KBM-7 (cell line): ENCODE measurements at places on chromosomes 6 and 20.
A peak's percentile ranks its signal among the peaks of the same experiment; 100 is the strongest.

DNA sequence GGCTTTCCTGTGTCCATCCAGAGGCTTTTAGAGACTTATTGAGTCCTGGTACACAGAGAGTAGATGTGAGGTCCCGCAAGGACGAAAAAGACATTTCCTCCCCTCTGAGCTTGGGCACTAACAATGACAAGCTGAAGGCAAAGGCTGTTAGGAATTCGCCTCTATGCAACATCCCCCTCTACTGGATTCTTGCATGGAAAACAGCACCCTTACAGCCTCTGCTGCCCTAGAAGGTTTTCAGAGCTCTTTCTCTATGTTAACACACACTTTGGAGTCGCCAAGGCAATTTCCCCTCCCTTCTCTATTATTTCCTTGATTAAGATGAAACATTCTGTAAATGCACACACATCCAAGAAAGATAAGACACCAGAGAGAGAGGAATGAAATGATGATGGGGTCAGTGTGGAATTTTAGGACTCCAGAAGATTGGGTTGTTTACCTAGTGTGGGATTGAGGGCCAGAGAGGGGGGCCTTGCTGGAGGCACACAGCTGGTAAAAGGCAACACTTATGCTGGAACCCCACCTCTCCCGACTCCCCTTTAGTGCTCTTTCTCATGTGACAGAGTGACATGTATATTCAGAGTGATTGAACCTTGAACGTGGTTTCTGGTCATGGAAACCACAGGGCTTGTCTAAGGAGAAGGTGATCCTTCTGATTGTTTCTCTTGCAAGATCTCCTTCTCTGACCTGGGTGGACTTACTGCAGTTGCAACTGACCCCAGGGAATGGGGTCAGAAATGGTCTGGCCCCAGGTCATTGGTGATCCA lies 300.7 kb downstream of the CLIC5 start:
- DNase-seq: peak; percentile 83

DNA sequence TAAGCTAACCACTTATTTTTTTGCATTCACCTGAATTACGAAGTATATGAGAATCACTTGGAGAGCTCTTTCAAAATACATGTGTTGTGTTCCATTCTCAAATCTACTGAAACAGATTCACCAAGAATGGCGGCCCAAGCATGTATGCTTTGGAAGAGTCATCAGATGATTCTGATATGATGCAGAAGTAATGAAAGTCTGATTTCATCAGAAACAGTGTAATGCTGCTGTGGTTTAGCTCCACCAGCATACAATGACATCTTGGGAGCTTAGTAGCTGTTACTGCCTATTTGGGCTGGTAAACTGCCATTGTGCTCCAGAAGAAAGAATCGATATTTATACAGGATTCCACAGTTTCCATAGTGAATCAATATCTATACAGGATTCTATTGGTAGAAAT lies 52.9 kb downstream of the UBR2 start:
- no peak for DNase-seq

- peak; percentile 12 for DNase-seq
These were observed 162.7 kb downstream of the GRM4 start for GRCh38 chr6:33983109-33983716.

DNA sequence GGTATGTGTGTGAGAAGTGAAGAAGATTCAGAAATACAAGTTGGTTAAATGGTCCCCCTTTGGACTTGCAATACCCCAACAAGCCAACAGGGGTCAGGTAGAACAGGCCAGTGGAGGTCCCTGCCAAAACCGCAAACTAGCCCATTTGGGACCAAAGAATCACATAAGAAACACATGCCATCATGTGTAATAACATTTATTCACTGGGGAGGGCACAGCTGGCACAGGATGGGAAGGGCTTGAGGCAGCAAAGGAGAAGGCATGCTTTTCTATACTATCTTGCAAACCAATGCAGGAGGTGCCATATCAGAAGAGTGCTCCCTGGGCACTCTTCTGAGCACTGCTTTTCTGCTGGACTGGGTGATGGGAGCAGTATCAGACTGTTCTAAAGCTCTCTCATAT lies 116.1 kb upstream of the TRAF3IP2 start:
- peak; percentile 53 for DNase-seq

DNA sequence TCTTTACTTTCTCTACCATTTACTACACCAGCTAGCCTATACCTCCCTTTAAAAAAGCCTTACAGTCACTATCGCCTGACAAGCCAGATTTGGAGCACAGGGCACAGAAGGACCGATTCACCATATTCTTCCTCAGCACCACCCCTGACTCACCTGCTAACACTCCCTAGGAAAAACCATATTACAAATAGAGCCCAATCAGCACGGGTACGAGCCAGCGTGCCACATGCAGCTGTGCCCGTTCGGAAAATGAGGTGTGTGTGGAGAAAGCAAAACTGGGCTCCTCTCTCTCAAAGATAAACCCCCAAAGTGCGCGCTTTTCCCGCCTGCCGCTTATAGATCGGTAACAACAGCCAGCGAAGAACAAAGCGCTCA lies 1.2 kb downstream of the SYNCRIP start:
- DNase-seq: peak; percentile 36

- no peak for DNase-seq
These were observed 4.3 kb upstream of the PSORS1C2 start for GRCh38 chr6:31143148-31143547.

- DNase-seq: no peak
These were observed 67.1 kb downstream of the REPS1 start for GRCh38 chr6:138920906-138921305.

GRCh38 chr20:53260168-53260567 lies 288.0 kb downstream of the TSHZ2 start:
- DNase-seq: no peak

DNA sequence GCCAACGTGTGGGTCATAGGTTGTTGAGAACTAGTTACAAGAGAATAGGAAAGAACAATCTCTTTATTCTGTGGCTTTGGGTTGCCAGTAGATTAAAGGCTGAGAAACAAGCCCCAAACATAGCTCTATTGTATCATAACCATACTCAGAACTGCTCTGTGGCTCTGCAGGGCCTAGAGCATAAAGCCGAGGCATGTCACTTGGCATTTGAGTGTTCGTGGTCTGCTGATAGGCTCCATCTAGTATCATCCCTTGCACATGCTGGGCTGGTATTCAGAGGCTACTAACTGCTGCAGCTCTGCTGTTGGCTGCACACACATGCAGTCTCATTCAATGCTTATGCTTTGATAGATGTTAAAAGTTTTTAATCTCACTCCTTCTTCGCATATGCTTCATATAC lies 157.9 kb downstream of the OGFRL1 start:
- DNase-seq: no peak

DNA sequence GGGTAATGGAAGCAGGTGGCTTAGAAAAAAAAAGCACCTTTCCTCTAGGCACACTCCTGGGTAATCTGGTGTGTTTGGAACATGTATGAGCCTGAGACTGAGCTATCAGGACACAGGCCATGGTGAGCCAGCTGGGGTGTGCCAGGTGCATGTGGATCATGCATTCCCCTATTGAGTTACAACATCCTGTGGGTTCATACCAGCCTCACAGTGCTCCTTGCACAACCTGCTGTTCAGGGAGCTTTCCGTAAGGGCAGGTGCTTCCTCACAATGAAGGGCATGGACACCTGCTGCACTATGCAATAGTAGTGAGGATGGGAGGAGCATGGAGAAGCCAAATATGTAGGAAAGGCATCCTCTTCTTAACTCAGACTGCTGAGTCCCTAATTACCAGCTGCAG lies 197.2 kb upstream of the SUPT3H start:
- DNase-seq: no peak

DNA sequence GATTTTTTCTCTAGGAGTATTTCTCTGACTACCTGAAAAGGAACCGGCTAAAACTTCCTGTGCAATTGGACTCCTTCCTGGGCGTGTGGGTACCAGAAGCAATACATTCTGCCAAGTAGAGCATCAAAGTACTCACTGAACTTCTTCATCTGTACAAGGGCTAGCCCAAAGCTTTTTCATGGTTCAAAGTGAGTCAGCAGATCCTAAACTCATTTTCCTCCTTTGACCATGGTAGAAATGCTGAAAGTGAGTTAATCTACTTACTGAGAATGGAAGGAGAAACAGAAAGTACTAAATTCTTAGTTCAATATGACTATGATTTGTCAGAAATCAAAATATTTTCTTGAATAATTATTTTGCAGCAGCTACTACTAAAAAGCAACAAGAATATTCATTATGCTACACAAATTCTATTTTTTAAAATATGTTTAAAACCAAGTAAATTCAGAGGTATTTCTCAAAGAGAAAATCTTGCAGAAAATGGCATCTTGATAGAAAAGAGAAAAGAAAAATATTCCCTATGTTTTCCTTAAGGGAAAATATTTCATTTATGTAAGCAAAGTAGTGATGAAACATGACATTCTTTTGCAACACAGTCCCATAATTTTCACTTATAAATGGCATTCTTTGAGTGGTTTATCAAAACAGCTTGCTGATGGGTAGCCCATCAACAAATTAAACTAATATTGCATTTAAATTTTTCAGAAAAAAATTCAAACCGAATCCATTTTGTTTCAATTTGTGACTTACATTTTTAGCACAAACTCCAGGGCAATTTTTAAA lies 3.7 kb upstream of the BEND6 start:
- no peak for DNase-seq

DNA sequence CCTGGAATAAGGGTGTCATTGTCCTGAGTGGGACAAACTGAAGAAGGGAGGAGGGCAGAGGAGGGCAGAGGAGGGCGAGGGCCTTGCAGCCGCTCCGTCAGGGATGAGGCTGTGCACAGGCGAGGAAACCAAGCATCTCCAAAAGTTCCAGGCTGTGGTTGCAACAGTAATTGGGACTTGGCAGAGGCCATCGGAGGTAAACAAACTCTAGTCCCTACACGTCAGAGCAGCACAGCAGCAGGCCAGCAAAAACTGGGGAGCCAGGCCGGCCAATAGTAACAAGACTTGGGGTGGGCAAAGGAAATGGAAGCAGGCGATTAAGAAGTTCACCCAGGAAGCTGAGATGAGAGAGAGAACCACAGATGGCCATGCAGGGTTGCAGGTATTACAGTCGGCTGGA lies 142.8 kb downstream of the SMOC2 start:
- no peak for DNase-seq

DNA sequence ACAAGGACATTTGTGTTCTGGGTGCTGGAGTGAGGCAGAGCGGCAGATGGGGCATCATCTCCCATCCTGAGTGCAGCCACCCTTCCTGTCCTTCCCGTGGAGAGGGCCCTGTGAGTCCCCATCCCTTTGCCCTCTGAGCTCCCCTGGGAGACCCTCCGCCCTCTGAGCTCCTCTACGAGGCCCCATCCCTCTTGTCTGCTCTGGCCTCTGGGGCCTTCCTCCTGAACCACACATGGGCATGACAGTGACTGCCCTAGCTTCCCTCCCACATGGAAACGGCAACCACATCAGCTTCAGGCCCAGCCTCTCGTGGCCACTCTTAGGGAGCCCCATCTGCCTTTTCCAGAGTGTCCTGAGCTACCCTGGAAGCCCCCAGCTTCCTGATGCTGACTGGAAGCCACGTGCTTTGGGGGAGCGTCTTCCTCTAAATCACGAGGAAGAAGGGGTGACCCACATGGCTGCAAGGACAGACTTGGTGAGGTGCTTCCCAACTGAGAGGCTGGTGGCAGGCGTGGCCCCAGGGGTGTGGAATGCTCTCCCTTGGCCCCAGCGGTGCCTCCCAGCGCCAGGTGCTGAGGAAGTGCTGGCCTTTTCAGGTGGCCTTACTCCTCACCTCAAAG lies 52.6 kb downstream of the GINS1 start:
- DNase-seq: no peak

GRCh38 chr6:52574709-52575501 lies 2.0 kb downstream of the TRAM2 start:
- DNase-seq: peak; percentile 65

GRCh38 chr6:147447835-147448611 lies 60.5 kb upstream of the SAMD5 start:
- DNase-seq: no peak

- DNase-seq: peak; percentile 94
These were observed 14.3 kb downstream of the PSMB9 start for GRCh38 chr6:32868257-32868788.

DNA sequence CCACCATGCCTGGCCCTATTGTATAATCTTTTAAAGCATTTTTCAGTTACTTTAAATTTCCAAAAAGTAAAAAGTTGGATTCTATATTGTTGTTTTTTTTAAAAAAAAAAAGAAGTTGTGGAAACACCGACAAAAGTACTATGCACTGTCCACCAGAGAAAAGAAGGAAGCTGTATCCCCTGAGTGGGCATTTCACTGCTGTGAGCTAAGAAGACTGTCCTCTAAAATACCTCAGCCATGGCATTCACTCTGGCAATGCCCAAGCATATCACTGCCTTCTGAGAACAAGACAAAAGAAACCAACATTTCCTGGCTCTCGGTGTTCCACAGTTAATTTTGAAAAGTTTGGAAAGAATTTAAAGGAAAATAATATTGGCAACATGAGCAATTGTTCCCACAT lies 117.8 kb downstream of the IPCEF1 start:
- DNase-seq: no peak

GRCh38 chr6:129749749-129750120 lies 39.8 kb upstream of the ARHGAP18 start:
- DNase-seq: peak; percentile 88

DNA sequence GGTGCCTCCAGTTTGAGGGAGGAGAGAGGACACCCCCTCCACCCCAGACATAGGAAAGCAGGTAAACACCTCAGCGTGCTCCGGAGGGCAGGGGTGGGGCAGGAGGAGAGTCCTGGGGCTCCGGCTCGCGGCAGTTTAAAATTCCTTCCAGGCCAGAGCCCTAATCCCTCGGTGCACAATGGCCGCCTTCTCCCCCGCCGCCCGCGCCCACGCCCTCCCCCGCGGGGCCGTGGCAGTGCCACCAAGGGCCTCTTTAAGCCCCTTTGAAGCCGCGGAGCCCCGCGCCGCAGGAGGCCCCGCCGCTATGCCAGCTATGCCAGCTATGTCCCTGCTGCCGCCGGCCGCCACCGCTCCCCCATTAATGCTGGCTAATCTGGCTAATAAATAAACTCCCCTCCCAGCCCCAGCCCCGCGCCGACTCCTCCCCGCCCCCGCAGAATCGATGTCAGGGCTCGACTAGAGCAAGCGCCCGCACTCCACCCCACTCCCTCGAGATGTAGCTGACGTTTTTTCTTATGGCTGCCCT lies 125.1 kb downstream of the MRPL14 start:
- DNase-seq: no peak

GRCh38 chr20:64167676-64168075 lies 3.4 kb downstream of the MYT1 start:
- no peak for DNase-seq

GRCh38 chr20:25046736-25047666 lies 10.9 kb downstream of the ACSS1 start:
- DNase-seq: no peak

DNA sequence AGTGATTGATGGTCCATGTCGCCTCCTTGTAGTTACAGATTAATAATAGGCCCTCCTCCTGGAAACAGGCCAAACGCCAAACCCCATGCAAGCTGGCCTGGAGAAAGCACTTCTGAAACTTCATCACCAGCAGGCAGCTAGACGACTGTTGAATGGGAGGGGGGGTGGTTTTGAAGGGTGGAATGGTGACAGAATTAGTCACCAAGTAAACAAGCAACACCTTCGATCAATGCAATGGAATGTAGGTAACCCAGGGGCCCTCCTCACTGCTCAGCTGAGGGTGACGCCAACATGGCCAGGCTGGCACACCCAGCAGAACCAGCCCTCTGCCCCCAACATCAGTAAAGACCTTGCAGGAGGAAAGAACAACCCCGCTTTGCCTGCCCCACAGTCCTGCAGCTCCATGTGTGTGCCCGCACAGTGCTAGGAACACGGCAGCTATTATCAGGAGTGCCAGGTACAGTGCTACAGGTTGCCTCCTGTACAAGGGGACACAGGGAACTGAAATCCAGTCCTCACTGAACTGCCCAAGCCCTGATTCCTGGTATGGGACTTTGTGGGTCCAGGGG lies 2.7 kb downstream of the BCAS1 start:
- DNase-seq: no peak

GRCh38 chr6:141658696-141659095 lies 474.0 kb upstream of the GJE1 start:
- DNase-seq: no peak
